ENCODE measurements at places on chromosomes 16 and 17.

- DNase-seq = no peak
These were observed 103.3 kb downstream of the ABCA8 start for GRCh38 chr17:68851890-68852289.

DNA sequence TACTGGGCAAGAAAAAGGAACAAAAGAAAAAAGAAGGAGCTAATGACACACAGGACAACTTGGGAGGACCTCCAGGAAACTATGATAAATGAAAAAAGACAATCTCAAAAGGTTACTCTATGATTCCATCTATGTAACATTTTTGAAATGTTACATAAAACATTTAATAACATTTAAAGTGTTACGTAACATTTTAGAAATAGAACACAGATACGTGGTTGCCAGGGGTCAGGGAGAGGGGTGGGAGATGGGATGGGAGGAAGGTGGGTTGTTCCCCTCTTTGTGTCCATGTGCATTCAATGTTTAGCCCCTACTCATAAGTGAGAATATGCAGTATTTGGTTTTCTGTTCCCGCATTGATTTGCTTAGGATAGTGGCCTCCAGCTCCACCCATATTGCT is 116.6 kb downstream of the C16orf95 start:
- no peak for DNase-seq

DNA sequence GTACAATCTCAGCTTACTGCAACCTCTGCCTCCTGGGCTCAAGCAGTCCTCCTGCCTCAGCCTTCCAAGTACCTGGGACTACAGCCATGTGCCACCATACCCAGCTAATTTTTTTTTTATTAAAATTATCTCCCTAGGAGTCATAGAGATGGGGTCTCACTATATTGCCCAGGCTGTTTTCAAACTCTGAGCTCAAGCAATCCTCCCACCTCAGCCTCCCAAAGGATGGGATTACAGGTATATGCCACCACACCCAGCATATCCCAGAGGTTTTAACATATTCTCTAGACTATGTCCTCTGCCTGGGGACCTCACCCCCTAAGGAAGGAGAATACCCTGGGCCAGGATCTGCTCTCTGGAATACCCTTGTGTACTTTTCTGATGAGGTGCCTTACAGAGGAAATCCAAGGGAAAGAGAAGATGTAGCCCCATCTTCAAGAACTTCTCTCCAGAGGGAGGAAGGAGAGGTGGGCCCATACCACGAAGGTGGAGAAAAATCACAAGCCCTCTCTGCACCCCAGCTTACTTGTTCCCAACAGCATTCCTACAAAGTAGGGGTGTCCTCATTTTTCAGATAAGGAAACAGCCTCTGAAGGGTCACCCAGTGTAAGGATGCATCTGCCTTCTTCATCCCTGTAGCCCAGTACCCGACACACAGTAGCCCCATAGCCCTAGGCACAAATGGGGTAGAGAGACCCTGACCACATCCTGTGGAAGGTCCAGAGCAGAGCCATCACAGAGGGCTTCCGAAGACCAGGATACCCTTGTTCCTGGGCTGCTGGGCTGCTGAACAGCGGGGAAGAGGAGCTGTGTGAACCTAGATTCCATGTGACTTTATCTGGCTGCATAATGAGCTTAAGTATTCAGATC is 151.6 kb downstream of the SOCS1 start:
- DNase-seq = no peak

- DNase-seq = no peak
These were observed 140.9 kb downstream of the MRTFB start for GRCh38 chr16:14211856-14212543.

DNA sequence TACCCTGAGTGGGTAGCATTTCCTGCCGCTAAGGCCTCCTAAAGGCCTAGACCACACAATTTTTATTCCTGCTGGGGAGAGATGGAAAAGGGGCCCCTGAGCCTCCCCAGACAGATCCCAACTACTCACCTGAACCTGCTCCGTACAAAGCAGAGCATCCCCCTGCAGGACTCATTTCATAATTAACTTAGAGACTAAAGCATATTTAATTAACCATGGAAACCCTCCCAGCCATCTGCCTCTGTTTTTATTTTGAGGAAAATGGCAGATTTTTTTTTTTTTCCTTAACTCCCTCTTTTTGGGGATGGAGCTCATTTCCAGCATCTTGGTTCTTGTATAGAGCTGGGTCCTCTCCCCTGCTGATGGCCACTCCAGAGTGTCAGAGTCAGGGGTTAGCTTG is 96.5 kb upstream of the CRHR1 start:
- no peak for DNase-seq
